ENCODE measurements at places on chromosomes 7 and 10. TPM values are rescaled to one million over a fixed set of nuclear protein-coding genes. Genes with fewer than 3 reads are reported as not detected.

- no peak for DNase-seq
Observed at GRCh38 chr10:50579491-50580261, 44.1 kb downstream of the SGMS1 start.

DNA sequence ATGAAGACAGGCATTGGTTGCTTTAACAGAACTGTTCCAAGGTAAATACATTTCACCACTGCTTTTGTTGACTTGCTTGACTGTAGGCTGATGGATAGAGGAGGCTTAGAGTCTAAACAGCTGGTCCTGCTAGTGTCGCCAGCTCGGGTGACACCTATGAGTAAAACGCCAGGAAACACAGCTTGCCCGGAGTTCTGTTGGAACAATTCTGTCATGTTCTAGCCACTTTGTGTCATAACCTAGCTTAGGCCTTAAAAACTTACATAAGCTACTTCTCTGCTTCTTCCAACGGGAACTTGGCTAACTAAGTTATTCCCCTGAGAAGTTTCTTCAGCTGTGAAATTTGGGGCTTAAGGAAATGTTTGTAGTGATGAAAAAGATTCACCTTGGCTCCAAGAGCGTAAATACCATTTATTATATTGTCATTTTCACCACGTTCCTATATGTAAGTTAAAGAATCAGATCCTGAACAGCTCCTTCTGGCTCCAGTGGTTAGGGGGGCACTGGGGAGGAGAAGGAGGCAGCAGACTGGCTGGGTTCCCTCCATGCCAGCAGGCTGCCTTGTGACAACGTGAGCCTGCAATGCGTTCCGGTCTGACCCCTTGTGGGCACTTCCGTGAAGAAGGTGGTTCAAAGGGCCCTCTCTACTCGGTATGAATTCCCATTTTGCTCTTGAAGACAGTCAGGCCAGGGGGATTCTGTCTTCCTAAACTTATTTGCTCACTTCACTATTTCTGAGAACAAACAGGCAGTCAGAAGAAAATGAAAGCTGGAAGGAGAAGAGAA is 253.2 kb downstream of the BMPER start:
- no peak for DNase-seq

DNA sequence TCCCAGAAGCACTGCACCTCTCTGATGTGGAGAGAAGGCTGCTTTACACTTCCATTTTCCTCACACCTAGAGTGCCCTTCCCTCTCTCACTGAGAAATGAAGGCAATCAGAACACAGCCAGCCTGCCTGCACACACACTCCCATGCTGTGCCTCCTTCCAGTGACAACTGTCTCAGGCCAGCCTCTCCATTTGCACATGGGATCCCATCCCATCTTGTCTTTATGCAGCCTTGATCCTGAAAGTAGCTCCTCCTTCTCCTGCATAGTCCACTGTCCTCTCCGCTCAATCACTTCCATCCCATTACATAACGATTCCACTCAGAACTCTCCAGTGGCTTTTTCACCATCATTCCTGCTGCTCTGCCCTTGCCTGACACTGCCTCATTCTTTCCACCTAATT is 203.7 kb upstream of the STK17A start:
- no peak for DNase-seq

DNA sequence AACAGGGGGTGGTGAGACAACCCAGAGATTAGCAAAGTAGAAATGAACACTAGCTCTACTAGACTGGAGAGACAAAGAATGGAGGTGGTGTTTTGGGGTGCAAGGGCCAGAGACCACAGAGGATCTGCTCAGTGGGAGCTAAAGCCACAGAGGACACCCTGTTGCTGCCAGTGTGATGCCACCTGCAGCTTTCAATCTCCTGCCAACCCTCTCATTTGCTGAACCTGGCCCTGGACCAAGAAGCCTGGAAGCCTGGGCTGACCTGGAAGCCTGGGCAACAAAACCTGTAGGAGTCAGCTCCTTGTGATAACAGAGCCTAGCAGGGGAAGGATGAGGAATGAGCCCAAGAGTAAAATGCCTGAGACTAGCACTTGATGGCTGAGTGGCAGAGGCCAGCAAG is 81.1 kb upstream of the ADO start:
- no peak for DNase-seq

DNA sequence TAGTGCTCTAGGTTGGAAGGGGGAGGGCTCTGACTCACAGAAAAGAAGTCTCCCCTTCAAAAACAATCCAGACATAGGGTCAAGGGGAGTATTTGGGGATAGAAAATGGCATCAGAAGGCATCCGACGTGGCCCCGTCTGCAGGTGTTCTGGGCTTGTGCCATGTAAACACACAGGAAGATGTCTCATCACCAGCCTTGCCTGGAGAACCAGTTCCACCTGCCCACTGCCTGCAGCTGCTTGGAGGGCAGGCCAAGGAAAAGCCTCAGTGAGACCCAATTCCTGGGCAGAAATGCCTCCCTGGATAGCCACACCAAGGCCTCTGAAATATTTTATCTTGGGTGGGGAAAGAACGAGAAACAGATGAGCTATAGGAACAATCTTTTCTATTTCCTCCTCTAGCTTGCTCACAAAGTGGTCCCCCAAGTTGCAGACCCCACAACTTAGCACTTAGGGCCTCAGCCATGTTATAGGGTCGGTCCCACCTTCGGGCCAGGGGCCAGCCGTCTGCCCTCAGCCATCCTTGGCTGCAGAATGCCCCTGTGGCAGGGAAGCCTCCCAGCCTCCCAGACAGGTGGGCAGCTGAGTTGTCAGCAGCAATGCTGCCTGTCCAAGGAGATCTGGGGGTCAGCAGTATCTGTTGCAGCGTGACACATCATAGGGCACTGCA is 54.3 kb upstream of the ECHDC3 start:
- no peak for DNase-seq

DNA sequence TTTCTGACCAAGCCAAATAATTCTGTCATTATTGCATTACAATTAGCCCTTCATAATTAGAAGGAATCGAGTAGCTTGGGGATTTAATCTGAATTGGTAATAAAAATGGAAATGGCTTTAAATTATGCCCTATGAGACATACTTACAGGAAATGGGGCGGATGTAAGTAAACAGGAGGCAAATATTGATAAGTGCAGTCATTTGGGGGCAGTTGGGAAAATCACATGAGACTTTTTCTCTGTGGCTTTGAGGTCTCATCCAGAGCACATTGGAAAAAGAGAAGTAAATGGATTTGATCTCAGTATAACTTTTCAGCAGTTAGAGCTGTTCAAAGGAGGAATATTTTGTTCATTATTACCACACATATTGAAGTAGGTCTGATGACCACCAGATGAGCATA is 307.8 kb upstream of the POM121L12 start:
- DNase-seq = no peak

- DNase-seq = no peak
Observed at GRCh38 chr7:1665549-1666316, 4.3 kb upstream of the ELFN1 start.

- peak; percentile 34 for DNase-seq
Observed at GRCh38 chr10:69413221-69413865, 3.4 kb downstream of the TACR2 start.

DNA sequence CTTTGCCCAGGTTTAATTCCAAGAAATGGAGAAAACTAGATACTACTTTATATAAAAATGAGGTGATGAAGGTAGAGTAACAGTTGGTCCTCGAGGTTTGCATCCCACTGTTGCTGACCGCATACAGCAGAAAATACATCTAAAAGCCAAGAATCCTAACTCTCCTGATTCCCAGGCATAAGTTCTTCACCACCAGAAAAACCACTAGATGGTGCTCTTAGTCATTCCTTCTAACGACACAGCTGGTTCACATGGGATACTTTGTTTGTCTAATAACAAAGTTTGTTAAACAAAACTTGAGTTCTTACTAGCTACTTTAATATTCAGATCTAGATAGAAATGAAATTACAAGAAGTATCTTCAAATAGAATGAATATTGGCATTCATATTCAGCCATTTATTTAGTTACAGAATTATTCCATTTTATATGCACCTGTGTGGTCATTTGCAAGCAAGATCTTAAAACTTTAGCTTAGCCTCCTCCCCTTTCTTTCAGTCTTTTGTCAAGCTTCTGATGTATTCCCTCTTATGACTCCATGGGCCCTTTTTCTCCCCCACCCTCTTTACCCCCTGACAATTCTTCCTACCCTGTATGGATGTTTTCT is 54.1 kb upstream of the CYP26C1 start:
- DNase-seq = no peak

Gene TMEM229A
- not detected for total RNA-seq

Gene HTR7
- total RNA-seq = 32.2 TPM

Gene CLRN3
- total RNA-seq = 0.39 TPM

Gene TUBB8
- 0.39 TPM for total RNA-seq

Gene GSTO2
- total RNA-seq = 115 TPM

Gene GDF2
- total RNA-seq = not detected

Gene CPA2
- 1.5 TPM for total RNA-seq
